ENCODE measurements at places on chromosomes 2 and 18.

DNA sequence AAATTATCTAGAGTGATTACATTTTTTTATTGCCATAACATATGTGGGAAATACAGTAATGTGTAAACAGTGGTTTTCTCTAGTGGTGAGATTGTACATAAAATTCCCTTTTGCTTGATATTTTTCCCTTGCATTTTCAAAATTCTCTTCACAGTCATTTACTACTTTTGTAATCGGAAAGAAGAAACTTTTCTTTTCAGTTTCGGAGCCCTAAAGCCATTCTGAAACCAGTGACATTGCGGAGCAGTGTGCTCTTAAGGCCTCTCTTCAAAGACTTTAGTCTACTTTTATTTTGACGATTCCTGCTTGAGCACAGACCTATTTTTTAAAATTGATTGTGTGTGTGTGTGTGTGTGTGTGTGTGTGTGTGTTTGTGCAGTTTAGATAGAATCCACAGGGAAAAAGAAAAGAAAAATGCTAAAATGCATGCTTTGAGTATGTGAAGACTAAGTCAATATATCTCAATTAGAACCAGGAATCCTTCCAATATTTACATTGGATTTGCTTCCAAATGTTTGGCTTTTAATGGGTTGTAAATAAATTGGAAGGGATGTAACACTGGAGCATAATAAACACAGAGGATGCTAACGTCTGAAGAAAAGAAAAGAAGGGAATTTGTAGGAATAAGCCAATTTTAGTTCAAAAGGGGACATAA is 357.4 kb downstream of the RND3 start:
- no peak for DNase-seq

GRCh38 chr18:32255570-32255969 is 65.7 kb downstream of the MEP1B start:
- no peak for DNase-seq

- DNase-seq = no peak
Measured at GRCh38 chr18:8847066-8847755, 141.9 kb downstream of the MTCL1 start.

- DNase-seq = no peak
Measured at GRCh38 chr2:239684996-239685395, 284.2 kb upstream of the HDAC4 start.

DNA sequence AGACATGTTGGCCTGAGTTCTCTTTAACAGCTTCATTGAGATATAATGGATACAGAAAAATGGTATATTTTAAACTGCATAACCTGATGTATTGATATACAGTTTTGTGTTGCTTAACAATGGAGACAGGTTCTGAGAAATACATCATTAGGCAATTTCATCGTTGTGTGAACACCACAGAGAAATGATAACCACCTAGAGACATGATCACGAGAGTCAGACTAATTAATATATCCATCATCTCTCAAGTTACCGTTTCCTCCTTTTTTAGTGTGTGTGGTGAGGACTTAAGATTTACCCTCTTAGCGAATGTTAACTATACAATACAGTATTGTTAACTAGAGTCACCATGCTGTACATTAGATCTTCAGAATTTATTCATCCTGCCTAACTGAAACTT is 178.1 kb downstream of the FMNL2 start:
- DNase-seq = no peak

DNA sequence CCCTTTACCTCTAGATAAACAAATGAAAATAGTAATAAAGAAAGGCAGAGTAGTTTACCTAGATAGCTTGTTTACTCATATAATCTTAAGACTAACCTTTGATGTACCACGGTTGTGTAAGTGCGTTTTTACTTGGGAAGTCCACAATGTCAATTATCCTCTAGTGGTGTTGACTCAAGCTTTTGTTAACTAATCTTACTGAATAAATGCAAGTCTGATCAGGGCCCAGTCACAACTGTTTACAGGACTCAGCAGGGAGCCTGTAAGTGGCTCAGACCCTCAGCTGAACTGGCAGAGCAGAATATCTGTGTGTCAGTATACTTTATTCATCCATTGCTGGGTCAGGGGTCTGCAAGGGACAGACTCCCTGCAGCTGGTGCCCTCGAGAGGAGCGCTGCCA is 98.1 kb upstream of the ACAA2 start:
- no peak for DNase-seq

DNA sequence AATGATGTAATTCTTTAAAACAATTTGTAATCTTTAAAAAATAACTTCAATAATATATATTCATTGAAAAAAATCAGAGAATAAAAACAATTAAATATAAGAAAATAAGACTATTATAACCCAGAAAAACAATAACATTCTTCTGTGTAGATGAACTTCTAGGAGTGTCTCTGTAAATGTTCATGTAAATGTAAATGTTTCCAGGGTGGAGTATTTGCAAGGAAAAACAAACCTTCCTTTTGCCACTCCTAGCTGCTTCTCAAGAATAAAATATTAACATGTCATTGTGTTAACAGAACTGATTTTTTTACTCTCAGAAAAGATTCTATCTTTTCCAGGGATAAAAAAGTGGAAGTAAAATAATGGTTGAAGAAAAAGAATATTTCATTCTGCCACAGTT is 431.9 kb downstream of the PLCL1 start:
- no peak for DNase-seq

DNA sequence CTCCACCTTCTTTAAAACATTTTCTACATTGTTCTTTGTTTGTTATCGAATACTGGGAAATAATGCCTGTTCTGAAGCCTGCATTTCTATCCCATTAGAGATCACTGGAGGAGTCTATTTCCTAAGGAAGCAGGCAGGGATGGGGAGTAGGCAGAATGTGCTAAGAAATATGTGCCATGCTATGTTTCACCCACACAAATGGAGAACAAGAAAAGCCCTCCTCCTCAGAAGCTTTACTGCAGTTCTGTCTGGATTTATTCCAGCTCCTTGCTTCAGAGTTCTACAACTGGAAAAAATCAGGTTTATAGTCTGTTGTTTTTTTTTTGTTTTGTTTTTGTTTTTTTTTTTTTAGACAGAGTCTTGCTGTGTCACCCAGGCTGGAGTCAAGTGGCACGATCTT is 825.1 kb downstream of the SLC4A3 start:
- no peak for DNase-seq

GRCh38 chr2:64220265-64220664 is 76.0 kb upstream of the PELI1 start:
- no peak for DNase-seq

DNA sequence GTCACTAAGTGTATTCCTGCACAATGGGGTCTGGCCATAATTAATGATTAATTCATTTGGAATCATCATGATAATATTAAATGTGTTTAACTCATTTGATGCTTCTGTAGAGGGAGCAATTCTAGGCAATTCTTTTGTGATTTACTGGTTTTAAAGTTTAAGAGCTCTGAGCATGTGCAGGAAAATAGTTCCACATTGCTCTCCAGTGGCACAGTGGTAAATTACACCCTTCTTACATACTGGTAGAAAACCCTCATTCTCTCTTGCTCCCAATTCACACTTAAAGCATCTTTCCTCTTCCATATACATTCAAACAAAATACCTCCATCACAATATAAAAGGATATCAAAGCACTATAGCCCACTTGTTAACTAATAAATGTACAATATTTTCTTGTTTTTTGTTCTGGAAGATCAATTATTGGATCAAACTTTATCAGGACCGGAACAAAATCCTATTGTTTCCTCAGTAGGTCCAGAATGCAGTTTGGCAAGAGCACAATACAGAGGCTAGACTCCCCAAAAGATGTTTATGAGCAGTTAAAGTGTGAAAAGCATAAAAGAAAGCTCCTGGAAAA is 844.3 kb downstream of the MBD2 start:
- DNase-seq = peak; percentile 0

GRCh38 chr2:64840426-64840881 is 148.7 kb upstream of the SLC1A4 start:
- no peak for DNase-seq

DNA sequence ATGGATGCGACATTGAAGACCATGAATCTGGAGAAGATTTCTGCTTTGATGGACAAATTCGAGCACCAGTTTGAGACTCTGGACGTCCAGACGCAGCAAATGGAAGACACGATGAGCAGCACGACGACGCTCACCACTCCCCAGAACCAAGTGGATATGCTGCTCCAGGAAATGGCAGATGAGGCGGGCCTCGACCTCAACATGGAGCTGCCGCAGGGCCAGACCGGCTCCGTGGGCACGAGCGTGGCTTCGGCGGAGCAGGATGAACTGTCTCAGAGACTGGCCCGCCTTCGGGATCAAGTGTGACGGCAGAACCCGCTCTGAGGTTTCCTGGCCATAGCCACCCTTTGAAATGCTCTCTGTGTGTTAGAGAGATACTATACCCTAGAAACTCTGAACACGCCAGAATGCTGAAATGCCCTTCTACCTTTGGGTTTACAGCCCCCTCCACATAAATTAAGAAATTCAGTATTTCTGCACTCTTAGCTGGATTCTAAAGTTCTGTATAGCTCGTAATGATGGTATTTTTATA is 659 bp downstream of the CHMP1B start:
- no peak for DNase-seq

DNA sequence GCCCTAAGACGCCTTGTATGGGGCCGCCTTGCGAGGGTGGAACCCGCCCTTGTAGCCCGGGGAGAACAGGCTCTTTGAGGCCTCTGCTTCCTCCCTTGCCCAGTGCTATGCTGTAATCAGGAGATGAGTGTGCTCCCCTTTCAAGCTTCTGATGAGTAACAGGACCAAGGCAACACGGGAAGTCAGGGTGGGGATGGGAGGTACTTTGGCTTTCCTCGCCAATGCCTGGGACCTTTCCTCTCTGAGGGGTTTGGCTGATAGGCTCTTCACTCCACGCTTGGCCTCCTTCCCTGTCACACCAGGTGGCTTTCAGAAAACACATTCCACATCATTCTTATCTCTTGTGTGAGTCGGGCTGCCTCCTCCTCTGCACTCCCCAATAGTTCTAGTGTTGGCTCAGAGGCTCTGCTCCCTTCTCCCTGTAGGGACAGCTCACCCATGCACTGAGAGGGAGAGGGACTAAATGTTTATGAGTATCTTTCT is 223.7 kb upstream of the TRIB2 start:
- DNase-seq = peak; percentile 90

- DNase-seq = peak; percentile 2
Measured at GRCh38 chr18:54647176-54647575, 56.1 kb downstream of the DYNAP start.

- no peak for DNase-seq
Measured at GRCh38 chr2:86072271-86072858, 33.3 kb downstream of the POLR1A start.

DNA sequence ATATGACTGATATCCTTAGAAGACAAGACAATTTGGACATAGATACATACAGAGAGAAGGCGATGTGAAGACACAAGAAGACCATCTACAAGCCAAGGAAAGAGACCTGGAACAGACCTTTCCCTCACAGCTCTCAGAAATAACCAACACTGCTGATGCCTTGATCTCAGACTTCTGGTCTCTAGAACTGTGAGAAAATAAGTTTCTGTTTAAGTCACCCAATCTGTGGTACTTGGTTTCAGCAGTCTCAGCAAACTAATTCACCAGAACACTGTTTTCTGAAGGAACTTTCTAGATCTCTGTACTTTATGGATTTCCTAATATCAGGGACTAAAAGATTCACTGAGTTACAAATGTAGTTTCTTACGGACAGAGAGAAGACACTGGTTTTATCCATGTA is 58.8 kb downstream of the NAB1 start:
- no peak for DNase-seq

GRCh38 chr18:73421010-73421409 is 553.2 kb upstream of the NETO1 start:
- DNase-seq = no peak

- DNase-seq = no peak
Measured at GRCh38 chr2:98293030-98293429, 53.2 kb upstream of the CNGA3 start.

DNA sequence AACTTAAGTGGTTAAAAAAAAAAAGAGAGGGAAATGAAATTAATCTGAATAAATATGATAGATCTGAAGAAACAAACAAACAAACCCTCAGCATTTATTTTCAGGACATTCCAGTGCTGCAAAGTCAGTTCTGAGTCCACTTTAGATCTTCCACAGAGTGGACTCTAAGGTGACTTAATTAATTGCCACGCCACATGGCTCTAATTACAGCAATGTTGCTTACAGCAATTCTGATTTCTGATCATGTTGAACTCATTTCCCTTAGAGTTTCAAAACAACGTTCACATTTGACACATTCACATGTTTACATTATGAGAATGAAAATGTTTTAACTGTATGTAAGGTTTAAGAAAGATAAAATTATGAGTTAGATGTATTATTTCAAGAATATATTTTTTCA is 38.6 kb upstream of the RASGRP3 start:
- DNase-seq = no peak

GRCh38 chr2:168369031-168369430 is 87.0 kb upstream of the CERS6 start:
- DNase-seq = no peak

DNA sequence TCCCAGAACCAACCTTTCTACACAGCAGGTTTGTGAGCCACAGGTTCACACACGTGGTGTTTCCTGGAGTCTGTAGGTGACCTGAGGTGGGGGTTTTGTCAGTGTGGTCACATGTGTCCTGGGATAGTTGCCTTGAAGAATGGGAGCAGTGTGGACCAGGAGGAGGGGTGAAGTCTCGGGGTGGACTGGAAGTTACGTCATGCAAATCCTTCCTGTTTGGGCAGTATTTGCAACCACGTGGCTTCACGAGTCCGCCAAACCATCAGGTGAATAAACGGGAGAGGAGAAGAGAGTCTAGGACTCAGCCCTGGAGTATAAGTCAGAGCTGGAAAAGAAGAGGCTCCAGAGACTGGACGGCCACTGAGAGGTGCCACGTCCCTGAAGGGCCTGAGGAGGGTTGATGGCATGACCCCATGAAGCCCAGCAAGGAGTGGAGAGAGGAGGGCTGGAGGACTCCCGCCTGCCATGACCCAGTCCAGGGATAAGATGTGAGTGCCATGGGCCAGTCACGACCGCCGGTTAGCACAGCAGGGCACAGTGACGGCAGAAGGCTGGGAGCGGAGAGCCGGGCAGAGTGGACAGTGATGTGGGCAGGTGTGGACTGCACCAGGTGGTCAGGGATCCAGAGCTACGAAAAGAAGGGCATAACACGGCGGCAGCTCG is 16.5 kb downstream of the LPIN1 start:
- no peak for DNase-seq

DNA sequence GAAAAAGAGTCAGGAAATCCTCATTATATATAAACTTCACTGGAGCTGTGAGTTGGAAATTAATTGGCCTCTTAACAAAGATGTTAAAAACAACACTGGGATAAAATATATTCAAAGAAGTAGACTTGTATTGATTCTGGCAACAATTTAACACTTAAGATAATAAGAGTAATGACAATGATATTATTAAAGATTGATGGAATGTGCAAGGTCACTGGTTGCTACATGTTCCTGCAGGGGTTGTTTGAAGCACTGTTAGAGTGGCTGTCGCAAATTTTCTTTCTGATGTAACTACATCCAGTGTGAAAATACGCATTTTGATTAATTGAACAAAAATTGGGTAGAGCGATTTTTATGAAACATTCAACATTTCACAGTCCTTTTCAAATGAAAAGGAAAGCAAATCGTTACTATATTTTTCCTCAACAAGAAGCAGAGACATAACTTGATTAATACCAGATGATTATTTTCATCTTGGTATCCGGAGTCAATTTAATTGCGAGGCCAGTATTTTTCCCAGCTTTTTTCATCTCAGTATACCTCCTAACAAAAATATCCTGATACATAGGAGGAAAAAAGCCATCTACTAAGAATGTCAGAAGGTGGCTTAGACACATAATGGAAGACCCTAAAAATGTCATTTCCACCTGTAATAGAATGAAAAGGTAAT is 6.1 kb downstream of the PTGR3 start:
- no peak for DNase-seq

GRCh38 chr2:120979921-120980320 is 244.3 kb downstream of the GLI2 start:
- no peak for DNase-seq

All from non-pigmented ciliary epithelial cell (primary cell).